ENCODE measurements at places on chromosomes 7 and 10. TPM values are rescaled to one million over a fixed set of nuclear protein-coding genes. Genes with fewer than 3 reads are reported as not detected.
A peak's percentile ranks its signal among the peaks of the same experiment; 100 is the strongest.

NME8 gene
- total RNA-seq, result not detected

GBX1 gene
- total RNA-seq, result not detected

TMEM106B gene
- 31.2 TPM for total RNA-seq

SLC13A1 gene
- total RNA-seq, result not detected

RBP3 gene
- not detected for total RNA-seq

HOXA6 gene
- total RNA-seq, result not detected

SPDYE1 gene
- not detected for total RNA-seq

PKD2L1 gene
- total RNA-seq, result 0.18 TPM

ANXA8 gene
- 0.78 TPM for total RNA-seq

CDHR3 gene
- total RNA-seq, result 1.2 TPM

DNA sequence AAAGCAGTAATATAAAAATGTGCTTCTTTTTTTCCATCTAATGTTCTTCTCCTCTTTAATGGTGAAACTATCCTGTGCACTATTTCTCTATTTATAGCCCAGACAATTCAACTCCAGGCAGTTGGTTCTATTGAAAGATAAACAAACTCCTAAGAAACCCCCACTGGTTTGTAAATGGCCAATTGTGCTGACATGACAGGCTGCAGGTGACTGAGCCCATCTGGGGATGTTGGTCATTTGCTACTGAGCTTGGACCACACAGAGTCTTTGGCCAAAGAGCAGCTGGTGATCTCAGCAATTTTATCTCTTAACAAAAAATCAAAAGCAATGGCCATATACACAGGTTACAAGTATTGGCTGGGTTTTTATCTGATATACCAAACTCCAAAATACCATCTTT, 631.8 kb upstream of the CELF2 start:
- H3K27me3 ChIP-seq, result no peaks in the 10 kb centered on the region
- H3K36me3 ChIP-seq, result no peaks in the 10 kb centered on the region
- no peaks in the 10 kb centered on the region for H3K4me1 ChIP-seq
- H3K27ac ChIP-seq, result no peak overlapping the region
- DNase-seq, result no peak

DNA sequence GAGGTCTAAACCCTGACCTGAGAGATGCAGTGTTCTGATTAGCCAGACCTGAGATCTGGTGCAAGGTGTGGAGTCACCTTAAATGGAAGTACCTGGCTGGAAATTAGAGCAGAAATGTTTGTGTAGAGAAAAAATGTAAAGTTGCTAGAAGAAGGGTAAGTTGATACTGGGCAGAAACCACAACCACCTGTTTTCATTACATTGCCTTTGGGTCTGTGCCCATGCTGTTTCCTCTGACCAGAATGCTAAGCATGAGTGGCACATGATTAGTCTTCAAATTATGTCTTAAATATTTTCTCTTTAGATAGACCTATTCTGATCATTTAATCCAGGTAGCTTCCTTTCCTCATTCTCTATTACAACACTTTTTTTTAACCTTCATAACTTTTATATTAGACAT, 69.0 kb downstream of the CASD1 start:
- H3K4me1 ChIP-seq, result no peaks in the 10 kb centered on the region
- peaks cover 32% of the 10 kb centered on the region for H3K36me3 ChIP-seq
- H3K27ac ChIP-seq, result no peak overlapping the region
- H3K4me3 ChIP-seq, result no peak overlapping the region

- no peaks in the 10 kb centered on the region for H3K4me1 ChIP-seq
- no peak overlapping the region for H3K4me3 ChIP-seq
- no peak for DNase-seq
Measured at GRCh38 chr7:97298561-97298960, 181.1 kb downstream of the SDHAF3 start.

GRCh38 chr7:73981933-73982332, 46.0 kb upstream of the ELN start:
- H3K27ac ChIP-seq, result no peak overlapping the region
- DNase-seq, result no peak
- H3K4me3 ChIP-seq, result no peak overlapping the region
- H3K4me1 ChIP-seq, result no peaks in the 10 kb centered on the region
- no peaks in the 10 kb centered on the region for H3K36me3 ChIP-seq
- H3K27me3 ChIP-seq, result peaks cover 8% of the 10 kb centered on the region

DNA sequence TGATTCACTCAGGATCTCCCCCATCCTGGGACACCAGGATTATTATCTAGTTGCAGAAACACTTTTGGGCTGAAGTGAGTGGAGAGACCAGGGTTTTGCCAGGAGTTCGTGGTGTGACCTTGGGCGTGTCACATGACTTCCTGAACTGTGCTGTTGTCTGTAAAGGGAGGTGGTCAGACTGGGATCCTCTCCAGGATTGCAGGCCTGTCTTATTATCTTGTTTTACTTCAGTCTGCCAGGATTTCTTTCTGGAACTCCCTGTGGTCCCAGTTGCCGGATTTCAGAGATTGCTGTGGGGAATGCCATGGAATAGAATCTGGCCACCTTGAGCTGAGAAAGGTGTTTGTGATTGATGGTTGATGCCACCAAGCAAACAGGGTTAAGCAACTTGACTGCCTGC, 35.8 kb downstream of the CRCP start:
- DNase-seq, result peak; percentile 25
- peak overlapping the region; percentile 69 for H3K27ac ChIP-seq
- H3K36me3 ChIP-seq, result peaks cover 55% of the 10 kb centered on the region
- H3K27me3 ChIP-seq, result no peaks in the 10 kb centered on the region

GRCh38 chr7:158273138-158273651, 314.4 kb downstream of the PTPRN2 start:
- no peaks in the 10 kb centered on the region for H3K27me3 ChIP-seq
- no peaks in the 10 kb centered on the region for H3K4me1 ChIP-seq
- no peak for DNase-seq

DNA sequence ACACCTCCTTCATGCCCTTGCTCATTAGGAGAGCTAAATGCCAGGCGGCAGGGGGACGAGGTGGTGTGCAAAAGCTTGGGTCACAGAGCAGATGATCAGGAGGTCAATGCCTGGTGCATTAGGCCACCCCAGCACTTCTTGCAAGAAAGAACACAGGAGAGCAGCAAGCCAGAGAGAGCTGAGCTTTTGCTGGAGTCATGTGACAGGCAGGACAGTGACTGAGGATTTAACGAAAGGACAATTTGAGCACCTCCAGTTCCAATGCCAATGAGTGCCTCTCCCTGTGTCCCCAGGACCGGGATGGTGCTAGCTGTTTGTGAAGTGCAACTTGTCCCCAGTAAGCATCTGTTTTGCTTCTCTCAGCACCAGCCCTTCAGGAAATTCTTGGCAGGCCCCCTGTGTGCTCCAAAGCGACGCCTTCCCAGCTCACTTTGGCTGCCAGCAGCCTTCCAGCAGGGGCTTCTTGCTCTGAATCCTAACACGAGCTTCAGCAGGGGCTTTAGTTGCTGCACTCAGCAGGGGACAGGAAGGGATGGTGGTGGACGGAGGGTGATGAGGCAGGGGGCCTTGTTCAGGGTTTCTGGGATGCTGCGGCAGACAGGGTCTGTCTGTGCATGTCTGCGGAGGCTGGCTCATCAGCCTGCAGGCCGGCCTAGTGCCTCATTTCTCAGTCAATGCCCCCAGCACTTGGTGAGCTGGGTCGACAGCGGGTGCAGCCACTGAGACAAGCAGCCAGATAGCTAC, 368.1 kb downstream of the RPS24 start:
- no peaks in the 10 kb centered on the region for H3K36me3 ChIP-seq
- no peak overlapping the region for H3K27ac ChIP-seq
- peaks cover 3% of the 10 kb centered on the region for H3K4me1 ChIP-seq
- no peak for DNase-seq

DNA sequence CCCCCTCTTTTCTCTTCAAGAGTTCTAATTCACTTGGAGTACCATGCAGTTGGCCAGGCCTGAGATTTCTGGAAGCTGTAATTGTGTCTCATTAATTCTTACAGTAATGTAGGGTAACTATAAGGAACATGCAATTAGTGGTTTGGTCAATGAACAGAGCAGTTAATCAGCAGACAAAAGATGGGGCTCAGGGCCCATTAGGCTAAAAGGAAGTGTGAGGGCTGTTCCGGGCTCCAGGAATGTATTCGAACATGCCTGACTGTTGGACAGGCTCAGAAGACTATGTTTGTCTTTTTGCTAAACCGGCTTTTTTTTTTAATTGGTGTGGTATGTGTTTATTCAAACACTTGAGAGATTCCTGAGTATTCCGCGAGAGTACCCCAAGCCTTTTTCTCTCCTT, 42.5 kb upstream of the FZD8 start:
- H3K27ac ChIP-seq, result no peak overlapping the region
- no peak overlapping the region for H3K4me3 ChIP-seq
- no peak for DNase-seq
- H3K4me1 ChIP-seq, result no peaks in the 10 kb centered on the region
- no peaks in the 10 kb centered on the region for H3K27me3 ChIP-seq
- H3K36me3 ChIP-seq, result no peaks in the 10 kb centered on the region

DNA sequence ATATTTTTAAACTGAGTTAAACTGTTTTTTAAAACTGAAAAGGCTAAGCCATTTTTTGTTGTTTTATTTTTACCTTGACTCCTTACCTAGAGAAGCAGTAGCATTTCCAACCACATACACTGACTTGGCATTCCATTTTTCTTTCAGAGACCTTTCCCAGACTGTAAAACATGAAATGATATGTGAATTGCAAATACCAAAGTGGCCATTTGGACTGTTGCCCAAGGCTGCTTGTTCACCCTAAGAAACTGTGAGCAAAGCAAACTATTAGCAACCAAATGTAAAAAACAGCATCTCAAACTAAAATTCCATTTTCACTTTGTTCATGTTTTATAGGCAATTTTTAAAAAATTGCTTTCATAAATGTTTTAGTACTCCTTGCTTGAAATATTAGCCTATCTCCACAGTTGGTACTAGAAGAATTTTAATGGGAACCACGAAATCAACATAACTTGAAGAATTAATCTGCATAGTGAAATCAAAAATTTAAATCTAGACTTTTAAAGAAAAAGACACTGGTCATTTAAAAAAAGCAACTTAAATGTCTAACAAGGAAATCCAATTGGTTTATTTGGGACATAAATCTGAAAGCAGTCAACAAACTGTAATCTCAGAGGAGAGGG, 10.8 kb downstream of the UROS start:
- H3K4me1 ChIP-seq, result peaks cover 10% of the 10 kb centered on the region
- H3K27me3 ChIP-seq, result no peaks in the 10 kb centered on the region
- no peak overlapping the region for H3K4me3 ChIP-seq

DNA sequence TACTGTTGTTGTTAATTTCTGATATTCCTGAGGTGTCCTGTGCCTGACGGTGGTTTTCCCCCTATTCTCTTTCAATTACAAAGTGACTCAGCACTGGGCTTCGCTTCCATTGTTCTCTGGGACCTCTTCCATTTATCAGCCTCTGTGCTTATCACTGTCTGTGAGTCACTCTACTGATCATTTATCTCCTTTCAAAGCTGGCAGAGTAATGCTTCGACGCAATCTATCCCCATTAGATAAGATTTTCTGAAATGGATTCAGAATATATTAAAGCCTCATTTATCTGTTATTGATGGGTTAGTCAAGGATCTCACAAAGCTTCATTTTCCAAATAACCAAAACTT, 679.2 kb downstream of the SDK1 start:
- H3K27me3 ChIP-seq, result no peaks in the 10 kb centered on the region
- H3K36me3 ChIP-seq, result no peaks in the 10 kb centered on the region
- no peak overlapping the region for H3K4me3 ChIP-seq
- H3K4me1 ChIP-seq, result no peaks in the 10 kb centered on the region
- DNase-seq, result no peak
- no peak overlapping the region for H3K27ac ChIP-seq

DNA sequence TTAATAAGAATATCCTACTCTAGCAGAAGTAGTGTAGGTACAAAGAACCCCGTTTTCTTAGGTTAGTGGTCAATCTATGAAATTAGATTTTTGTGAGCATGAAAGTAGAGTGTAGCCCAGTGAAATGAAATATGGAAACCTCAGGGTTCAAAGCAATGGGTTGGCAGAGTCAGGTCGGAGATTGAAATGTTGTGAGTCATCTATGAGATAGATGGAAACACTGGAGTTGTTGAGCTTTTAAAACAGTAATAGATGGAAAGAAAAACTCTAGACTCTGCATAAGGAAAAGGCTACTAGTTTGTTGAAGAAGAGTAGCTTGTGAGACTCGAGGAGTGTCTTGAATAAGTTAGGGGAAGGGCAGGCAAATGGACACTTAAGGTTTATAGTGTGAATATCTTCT, 251.9 kb downstream of the EXOC4 start:
- H3K27me3 ChIP-seq, result no peaks in the 10 kb centered on the region
- no peaks in the 10 kb centered on the region for H3K36me3 ChIP-seq
- H3K4me3 ChIP-seq, result no peak overlapping the region
- no peak for DNase-seq
- no peaks in the 10 kb centered on the region for H3K4me1 ChIP-seq

- no peak overlapping the region for H3K27ac ChIP-seq
- H3K27me3 ChIP-seq, result no peaks in the 10 kb centered on the region
- no peaks in the 10 kb centered on the region for H3K4me1 ChIP-seq
Measured at GRCh38 chr7:141402277-141402996, 148.8 kb upstream of the AGK start.

GRCh38 chr10:99860466-99860865, 78.0 kb downstream of the ABCC2 start:
- no peak for DNase-seq
- no peaks in the 10 kb centered on the region for H3K4me1 ChIP-seq
- H3K27ac ChIP-seq, result no peak overlapping the region

DNA sequence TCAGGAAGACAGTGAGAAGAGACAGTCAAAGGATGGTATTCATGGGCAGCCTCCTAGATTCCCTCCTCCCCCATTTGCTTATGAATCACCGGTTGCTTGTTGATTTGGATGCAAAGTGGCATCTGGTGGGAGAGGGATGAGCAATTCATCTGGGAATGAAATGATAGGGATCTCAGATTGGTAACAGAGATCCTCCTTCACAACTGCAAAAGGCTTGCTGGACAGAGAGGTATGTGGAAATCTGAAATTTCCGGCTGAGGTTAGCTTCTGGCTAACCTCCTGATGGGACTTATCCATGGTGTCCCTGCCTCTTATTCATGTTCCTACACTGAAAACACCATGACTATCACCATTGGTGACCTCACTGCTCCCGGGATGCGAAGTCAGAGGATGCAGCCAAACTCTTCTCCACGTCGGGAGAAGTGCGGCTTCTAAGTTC, 48.4 kb upstream of the PODXL start:
- H3K27ac ChIP-seq, result no peak overlapping the region
- H3K4me1 ChIP-seq, result peaks cover 6% of the 10 kb centered on the region
- peaks cover 28% of the 10 kb centered on the region for H3K27me3 ChIP-seq
- no peaks in the 10 kb centered on the region for H3K36me3 ChIP-seq
- H3K4me3 ChIP-seq, result no peak overlapping the region

- no peak for DNase-seq
- no peaks in the 10 kb centered on the region for H3K4me1 ChIP-seq
- no peaks in the 10 kb centered on the region for H3K36me3 ChIP-seq
- H3K4me3 ChIP-seq, result no peak overlapping the region
- H3K27ac ChIP-seq, result no peak overlapping the region
Measured at GRCh38 chr7:27523321-27523720, 139.4 kb downstream of the HIBADH start.

DNA sequence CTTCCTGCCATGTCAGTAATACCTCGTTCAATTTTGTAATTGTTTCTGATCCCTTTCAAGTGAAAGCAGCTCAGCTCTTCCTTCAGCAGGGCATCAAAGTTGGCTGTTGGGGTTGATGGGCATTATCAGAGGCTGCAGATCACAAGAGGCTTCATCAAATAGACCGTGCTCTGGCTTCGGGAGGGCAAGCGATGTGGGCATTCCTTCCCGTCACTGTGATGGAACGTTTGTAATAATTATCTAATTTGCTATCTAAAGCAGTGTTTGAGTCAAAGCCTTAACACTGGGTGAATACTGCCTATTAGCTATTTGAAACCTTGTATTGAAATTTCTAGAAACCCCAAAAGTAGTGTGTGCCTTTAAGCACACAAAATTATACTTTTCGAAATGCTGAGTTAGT, 170.1 kb downstream of the OTUD1 start:
- DNase-seq, result no peak

- no peak for DNase-seq
- H3K27ac ChIP-seq, result no peak overlapping the region
Measured at GRCh38 chr10:110035070-110035921, 27.5 kb downstream of the ADD3 start.
